NCI-H460 (cell line): ENCODE measurements at places on chromosomes 7 and 10. TPM values are rescaled to one million over a fixed set of nuclear protein-coding genes. Genes with fewer than 3 reads are reported as not detected.

DNA sequence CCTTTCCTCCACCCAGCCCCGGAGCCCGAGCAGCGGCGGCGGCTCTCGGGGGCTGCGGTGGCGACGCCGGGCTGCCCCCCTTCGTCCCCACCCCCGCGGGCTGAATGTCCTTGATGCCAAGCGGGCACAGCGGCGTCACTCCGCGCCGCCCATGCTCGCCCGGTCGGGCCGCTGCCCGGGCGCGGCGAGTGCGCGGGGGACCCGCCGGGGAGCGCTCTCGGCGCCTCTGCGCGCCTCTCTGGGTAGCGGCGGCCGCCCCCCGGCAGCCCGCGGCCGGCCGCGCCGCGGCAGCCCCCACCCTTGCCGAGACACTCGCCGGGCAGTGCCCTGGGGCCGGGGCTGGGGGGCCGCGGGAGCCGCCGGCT, 433 bp upstream of the PLXNA4 start:
- DNase-seq: no peak

GRCh38 chr7:27810186-27810585, 70.2 kb downstream of the TAX1BP1 start:
- DNase-seq: no peak

- DNase-seq: no peak
Measured at GRCh38 chr10:123858907-123859652, 32.5 kb downstream of the CPXM2 start.

DNA sequence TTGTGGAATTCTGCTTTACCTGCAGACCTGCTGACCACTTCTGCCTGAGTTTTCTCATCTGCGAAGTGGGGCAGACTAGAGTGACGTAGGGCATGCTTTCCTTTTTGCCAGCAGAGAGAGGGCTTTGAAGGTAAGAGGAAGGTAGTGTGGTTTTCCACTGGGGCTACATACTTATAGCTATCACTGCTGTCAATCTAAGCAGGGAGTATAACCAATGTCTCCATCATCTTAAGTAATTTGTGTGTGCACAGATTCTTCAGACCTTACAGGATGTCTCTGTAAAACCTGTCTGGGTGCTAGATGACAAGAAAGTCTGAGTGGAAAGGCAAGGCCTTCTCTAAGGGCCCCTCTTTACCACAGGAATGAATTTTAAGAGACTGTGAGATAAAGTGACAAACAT, 106.8 kb downstream of the RBM20 start:
- no peak for DNase-seq

The CPA2 gene
- 0.59 and 0.75 TPM in 2 replicates for total RNA-seq

The NME8 gene
- total RNA-seq: not detected in 2 replicates
